ENCODE measurements at places on chromosomes 16 and 17. TPM values are rescaled to one million over a fixed set of nuclear protein-coding genes. Genes with fewer than 3 reads are reported as not detected.

GRCh38 chr17:58327363-58328194, 1.0 kb downstream of the TSPOAP1 start:
- no peak for DNase-seq

DNA sequence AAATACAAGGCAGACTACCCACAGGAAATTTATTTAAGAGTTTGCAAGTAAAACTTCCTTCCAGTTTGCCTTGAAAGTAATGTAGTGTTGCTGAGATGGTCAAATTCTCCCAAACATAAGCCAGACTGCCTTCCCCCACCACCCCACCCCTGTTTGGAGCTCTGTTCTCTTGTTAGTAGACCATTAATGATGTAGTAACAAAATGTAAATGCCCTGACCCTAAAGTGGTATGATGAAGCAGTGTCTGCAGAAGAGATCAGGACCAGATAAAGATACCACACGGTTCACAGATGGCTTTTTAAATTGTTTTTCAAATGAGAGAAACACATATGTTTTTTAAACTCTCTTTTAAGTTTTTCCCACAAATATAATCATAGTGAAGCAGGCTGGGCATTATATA, 136.4 kb upstream of the TMEM97 start:
- DNase-seq: no peak

- no peak for DNase-seq
Measured at GRCh38 chr16:47600376-47600775, 139.2 kb downstream of the PHKB start.

- DNase-seq: no peak
Measured at GRCh38 chr16:8648877-8649276, 25.5 kb upstream of the ABAT start.

DNA sequence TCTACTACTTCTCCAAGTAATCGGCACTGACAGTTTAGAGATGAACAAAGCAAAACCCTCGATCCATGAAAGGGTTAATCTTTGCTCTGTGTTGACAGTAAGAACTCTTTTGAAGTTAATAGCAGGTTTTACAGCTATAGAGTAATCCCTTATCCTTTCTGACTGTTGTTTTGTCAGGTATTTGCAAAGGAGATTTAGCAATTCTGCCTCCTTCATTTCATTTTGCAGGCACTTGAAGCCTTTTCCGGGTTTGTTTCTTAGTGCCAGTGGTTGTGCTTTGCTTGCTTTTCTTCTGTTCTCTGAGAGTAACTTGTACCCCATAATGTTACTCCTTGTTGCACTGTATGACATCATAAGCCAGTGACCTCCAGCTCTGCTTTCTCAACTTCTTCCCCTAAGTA, 64.5 kb downstream of the TANGO6 start:
- no peak for DNase-seq

DNA sequence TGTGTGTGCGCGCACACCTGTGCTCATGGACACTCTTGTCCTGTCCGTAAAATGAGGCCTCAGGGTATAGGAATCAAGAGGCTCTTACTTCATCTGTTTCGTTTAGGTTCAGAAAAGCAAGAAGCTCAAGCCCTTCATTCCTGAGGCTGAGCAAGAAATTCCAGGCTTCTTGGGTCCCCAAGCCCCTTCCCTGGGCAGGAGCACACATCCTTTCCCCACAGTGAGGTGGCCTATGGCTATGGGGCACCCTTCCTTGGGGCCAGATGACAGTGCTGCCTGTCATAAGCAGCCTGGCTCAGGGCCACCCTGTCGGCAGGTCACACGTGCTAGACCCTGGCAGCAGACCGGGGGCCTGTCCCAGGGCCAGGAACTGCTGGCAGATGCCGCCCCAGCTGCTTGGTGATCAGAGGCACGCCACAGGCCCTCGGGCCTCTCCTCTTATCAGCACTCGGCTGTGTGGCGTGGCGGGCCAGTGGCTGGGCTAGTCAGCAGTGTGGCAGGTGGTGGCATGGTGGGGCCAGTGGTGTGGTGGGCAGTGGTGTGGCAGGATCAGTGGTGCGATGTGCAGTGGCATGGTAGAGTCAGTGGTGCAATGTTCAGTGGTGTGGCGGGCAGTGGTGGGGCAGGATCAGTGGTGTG, 50.2 kb downstream of the NKD1 start:
- peak; percentile 79 for DNase-seq

DNA sequence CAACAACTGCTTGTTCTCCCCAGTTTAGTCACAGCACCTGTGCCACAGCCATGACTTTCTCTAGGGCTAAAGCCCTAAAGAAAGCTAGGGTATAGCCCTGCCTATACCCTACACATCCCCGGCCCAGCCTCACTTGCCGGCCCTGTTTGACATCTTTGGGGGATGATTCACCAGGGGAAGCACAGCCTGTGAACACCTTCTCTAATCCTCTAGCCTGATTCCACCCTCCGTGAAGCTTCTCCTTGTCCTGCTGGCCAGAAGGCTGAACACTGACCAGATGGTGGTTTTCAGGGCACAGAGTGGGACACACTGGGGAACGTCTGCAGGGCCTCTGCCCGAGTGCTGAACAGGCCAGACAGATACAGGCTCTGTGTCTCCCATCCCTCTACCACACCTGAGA, 6.0 kb downstream of the CLEC16A start:
- DNase-seq: no peak

GRCh38 chr17:64212122-64212521, 50.9 kb downstream of the TEX2 start:
- DNase-seq: no peak

- no peak for DNase-seq
Measured at GRCh38 chr16:75433732-75434413, 570 bp upstream of the CFDP1 start.

- DNase-seq: no peak
Measured at GRCh38 chr17:5508810-5509209, 22.4 kb downstream of the MIS12 start.

DNA sequence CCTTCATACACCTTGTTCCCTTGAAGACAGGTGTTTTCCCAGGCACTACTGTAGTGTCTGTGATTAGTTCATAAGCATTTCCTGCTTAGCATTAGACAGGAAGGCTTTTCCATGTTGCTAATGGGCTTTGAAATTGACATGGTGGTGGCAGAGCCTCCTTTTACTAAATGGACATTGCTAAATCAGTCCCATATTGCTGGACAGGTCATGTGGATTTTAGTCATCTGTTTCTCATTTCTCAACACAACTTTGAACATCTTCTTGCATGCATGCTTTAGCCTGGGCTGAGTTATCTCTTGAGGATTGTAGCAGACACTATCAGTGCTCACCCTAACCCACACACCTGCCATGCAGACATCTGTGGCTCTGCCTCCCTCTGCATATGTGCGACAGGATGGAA, 13.7 kb upstream of the BCO1 start:
- DNase-seq: no peak

DNA sequence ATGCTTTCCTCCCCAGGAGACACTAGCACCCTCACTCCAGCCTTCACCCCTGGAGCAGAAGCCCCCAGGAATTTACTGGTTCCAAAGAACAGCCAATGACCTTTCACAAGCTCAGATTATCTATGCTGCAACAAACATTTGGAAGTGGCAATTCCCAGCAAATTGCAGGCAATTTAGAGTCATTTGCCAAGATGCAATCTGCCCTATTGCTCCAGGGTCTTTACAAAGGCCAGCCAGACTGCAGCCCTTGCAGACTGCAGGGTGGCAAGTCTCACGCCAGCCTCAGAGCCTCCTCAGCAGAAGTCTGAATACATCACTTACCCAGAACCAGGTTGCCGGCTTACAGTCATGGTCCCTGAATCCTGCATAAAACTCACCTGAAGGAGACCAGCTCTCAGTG, 21.8 kb downstream of the AXIN1 start:
- no peak for DNase-seq

DNA sequence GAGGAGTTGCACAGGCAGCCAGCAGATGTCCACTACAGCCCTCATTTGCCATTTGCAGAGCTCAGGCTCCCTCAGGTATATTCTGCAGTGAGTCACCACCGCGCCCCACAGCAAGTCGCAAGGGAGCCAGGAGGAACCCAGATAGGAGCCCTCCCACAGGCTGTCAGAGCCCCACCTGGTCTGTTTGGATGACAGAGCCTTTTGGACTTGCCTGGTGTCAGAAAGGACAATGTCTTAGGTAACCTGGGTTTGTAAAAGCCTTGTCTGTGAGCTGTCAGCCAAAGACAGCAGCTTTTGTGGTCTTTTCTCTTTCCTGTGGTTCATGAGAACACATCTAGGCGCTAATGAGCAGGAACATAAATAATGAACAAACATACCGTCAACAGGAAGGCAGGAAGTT, 70.9 kb downstream of the GNAO1 start:
- DNase-seq: no peak

DNA sequence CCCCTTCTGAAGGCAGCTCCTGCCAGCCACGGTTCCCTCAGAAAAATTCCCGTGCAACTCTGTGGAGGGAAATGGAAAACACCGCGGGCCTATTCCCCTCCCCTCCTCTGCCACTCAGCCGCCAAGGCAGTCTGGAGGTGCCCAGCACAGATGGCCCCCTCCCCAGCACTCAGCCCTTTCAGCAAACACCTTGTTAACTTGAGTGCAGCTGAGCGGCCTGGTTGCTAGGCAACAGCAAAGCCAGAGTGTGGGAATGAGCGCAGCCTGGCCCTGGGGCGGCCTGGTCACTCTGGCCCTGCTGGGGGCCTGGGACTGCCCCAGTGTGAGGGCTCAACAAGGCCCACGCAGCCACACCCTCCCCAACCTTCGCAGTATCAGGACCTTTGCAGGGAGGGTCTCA, 32.8 kb downstream of the CACNA1G start:
- peak; percentile 59 for DNase-seq

DNA sequence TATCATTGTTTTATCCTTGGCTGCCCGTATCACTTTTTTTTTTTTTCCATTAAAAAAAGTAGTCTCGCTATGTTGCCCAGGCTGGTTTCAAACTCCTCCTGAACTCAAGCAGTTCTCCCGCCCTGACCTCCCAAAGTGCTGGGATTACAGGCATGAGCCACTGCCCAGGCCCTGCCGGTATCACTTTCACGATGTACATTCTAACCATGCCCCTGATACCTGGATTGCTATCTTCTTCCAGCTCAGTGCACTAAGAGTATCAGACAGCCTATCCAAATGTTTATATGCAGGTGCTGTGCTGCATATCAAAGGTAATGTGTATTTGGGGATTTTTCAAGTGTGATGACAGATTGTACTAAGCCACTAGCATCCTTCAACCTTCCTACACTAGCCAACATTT, 14.2 kb downstream of the MOSMO start:
- DNase-seq: no peak

GRCh38 chr17:49471769-49472168, 23.3 kb upstream of the NGFR start:
- no peak for DNase-seq

DNA sequence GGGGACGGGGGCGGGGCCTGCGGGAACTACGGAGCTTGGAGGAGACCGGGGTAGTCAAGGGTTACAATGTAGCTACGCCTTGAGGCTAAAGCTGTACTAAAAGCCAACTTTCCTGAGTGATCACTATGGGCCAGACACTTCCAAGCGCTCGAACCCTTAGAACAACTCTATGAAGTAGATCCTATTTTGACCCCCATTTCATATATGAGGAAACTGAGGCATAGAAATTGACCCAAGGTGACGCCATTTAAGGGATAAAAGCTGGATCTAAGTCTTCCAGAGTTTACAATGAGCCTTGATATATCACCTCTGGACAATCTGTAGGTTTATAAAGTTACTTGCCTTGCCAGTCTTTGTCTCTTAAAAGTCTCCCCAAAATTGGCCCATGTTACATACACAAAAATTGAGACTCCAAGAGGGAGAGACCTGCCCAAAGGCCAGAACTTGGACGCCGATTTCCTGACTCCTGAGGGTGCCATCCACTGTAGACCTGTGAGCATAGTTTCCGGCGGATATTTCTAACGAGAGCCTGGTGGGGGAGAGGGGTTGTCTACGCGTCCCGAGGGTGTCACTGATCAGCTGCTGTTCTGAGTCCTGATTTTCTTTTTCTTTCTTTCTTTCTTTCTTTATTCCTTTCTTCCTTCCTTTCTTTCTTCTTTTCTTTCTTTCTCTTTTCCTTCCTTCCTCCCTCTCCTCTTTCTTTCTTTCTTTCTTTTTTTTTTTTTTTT, 555 bp upstream of the NCBP3 start:
- no peak for DNase-seq

DNA sequence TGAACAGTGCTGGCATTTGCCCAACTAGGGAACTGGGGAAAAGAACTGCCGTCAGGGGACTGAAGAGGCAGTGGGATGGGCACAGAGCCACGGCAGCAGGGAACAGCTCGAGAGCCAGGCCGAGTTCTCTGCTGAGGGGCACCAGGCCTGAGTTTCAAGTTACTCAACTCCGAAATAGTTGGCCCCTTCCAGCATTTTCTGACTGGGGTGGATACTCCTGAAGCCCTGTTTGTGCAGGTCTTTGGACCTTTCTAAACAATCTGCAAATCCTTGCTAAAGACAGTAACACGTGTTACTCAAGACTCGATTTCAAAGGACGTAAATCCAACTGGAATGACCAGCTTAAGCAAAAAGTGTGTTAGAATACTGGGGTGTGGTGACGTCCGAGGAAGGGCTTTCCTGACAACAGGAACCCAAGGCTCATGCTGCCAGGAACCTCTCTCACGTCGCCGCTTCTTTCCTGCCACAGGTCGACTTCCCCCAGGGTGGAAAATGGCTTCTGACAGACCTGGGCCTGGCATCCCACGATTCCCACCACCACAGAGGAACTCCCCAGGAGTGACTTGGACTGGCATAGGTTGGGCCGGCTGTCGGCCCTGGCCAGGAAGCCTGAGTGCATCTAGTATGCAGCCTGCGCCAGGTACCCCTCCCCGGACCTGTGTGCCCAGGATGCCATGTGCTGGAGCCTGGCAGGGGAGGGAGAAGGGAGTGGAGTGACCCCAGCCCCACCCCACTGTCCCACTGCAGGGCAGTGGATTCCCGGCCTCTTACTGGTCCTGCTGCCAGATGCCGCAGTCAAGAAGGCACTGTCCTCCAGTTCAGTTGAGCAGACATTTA, 71.9 kb downstream of the N4BP1 start:
- DNase-seq: peak; percentile 70

- DNase-seq: peak; percentile 88
Measured at GRCh38 chr16:66608241-66609138, 4.0 kb downstream of the CMTM3 start.

GRCh38 chr16:55037046-55037445, 106.4 kb downstream of the IRX5 start:
- DNase-seq: no peak

GRCh38 chr17:66975614-66976378, 11.3 kb downstream of the CACNG4 start:
- no peak for DNase-seq

GRCh38 chr17:81031566-81032550, 3.1 kb upstream of the BAIAP2 start:
- no peak for DNase-seq

- DNase-seq: no peak
Measured at GRCh38 chr16:58348986-58349385, 43.3 kb upstream of the GINS3 start.

AANAT gene
- polyA plus RNA-seq: not detected

HSD17B2 gene
- not detected for polyA plus RNA-seq

CIBAR2 gene
- polyA plus RNA-seq: not detected

TNFSF13 gene
- polyA plus RNA-seq: 7.5 TPM

KCNH4 gene
- polyA plus RNA-seq: 0.29 TPM

RAB11FIP4 gene
- 1.7 TPM for polyA plus RNA-seq

KRT14 gene
- 0.30 TPM for polyA plus RNA-seq

INPP5K gene
- 38.6 TPM for polyA plus RNA-seq

DPEP3 gene
- polyA plus RNA-seq: 0.01 TPM

HS3ST6 gene
- polyA plus RNA-seq: not detected

KRTAP4-4 gene
- not detected for polyA plus RNA-seq

TP53TG3D gene
- 0.29 TPM for polyA plus RNA-seq

TEKT5 gene
- polyA plus RNA-seq: not detected
